ENCODE measurements at places on chromosomes 11 and 22. TPM values are rescaled to one million over a fixed set of nuclear protein-coding genes. Genes with fewer than 3 reads are reported as not detected.

GRCh38 chr11:130390071-130390758 is 38.2 kb downstream of the ADAMTS8 start:
- no peak for DNase-seq

DNA sequence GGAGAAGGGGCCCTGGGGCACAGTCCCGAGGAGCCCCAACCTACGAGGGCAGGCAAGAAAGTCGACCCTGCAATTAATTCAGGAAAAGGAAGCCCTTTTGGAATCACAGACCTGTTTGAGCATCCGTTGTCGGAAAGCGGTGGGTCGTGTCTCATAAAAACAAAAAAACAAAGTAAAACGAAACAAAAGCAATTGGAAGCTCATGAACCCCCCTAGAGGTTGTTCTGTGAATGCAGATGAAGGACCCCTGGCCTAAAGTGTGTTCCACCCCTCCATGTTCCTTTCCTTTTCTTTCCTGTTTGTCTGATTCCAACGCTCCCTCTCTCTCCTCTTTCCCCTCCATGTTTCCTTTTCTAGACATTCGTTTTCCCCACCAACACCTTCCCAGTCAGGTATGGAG is 203.7 kb downstream of the GRIK4 start:
- DNase-seq = no peak

DNA sequence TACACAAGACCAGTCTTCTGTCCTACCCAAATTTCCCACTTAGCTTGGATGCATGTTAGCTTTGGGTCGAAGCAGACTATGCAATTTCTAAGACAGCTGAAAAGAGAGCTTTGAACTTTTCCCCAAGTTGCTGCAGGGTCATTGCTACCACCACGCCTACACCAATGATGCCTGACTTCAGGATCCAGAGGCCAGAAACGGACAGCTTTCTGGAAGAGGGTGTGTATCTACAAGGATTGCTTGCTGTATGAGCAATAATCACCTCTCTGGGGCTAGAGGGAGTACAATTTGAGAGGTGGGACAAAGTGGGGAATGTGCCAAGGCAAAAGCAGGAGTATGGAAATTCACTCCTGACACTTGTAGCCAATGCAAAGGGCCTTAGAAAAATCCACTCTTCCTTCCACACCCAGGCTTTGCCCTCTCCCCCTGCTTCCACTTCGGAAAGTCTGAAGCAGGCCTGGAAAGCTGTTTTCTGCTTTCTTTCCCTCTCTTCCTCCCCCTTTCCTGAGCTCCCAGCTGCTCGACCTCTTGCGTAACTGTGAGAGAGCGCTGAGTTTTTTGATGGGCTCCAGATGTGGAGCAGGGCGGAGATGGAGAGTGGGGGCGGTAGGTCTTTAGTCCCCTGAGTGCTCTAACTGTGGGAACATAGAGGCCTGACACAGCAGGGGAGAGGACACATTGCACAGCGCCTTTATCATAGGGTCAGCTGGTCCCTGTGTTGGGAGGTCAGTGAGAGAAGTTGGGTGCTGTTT is 2.1 kb upstream of the PHLDB1 start:
- no peak for DNase-seq

DNA sequence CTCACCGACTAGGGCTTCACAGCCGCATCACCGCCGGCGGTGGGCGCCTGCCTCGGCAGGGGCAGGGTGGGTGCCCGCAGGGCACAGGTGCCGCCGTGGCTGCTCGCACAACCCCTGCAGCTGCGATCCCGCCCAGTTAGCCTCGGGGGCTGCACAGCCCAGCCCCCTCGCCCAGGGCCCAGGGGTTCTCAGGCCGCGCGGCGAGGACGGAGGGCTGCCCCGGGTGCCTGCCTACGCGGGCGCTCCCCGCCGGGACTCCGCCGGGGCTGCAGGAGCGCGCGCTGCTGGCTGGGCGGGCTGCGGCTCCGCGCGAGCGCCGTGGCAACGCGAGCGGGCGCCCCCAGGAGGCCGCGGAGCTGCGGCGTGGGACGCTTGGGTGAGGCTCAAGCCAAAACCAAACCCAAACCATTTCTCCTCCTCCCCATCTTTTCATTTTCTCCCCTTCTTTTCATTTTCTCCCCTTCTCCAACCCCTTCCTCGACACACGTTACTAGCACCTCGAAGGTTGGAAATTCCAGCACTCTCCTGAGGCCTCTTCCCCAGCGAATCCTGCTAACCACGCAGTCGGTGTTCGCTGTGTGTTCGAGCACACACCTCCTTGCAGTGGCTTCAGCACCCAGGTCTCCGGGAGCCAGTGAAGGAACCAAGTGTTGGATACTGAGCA is at the start of gene MICAL3:
Gene MICAL3 (minus strand): TSS at position 286 of the 664 bp plus-strand sequence. CDS start 117,749 bp downstream, outside the sequence.
- DNase-seq = peak; percentile 38

GRCh38 chr11:1714908-1715885 is 18.2 kb downstream of the KRTAP5-6 start:
- no peak for DNase-seq

GRCh38 chr11:103453915-103454709 is 344.9 kb downstream of the DYNC2H1 start:
- no peak for DNase-seq

- DNase-seq = no peak
Measured at GRCh38 chr11:45226901-45227300, 59.2 kb downstream of the SYT13 start.

DNA sequence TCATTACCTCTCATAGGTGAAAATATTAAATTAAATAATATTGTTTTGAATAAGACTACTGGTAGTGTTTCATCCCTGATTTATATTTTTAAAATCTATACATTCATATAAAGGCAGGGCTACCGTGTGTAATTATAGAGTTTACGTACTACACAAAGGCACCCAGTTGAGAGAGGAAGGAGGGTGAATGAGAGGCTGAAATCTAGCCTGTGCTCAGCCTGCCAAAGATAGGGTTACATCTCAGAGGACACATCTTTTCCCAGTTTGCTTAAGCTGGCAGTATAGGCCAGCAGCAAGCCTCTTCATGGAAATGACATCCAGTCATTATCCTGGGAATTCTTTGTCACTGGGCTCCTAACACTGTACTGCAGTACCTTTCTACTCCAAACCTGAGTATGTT is 7.5 kb upstream of the B3GNT6 start:
- DNase-seq = no peak

- no peak for DNase-seq
Measured at GRCh38 chr22:28316014-28316413, 363.6 kb downstream of the TTC28 start.

GRCh38 chr22:24975813-24976341 is 23.4 kb downstream of the KIAA1671 start:
- no peak for DNase-seq

DNA sequence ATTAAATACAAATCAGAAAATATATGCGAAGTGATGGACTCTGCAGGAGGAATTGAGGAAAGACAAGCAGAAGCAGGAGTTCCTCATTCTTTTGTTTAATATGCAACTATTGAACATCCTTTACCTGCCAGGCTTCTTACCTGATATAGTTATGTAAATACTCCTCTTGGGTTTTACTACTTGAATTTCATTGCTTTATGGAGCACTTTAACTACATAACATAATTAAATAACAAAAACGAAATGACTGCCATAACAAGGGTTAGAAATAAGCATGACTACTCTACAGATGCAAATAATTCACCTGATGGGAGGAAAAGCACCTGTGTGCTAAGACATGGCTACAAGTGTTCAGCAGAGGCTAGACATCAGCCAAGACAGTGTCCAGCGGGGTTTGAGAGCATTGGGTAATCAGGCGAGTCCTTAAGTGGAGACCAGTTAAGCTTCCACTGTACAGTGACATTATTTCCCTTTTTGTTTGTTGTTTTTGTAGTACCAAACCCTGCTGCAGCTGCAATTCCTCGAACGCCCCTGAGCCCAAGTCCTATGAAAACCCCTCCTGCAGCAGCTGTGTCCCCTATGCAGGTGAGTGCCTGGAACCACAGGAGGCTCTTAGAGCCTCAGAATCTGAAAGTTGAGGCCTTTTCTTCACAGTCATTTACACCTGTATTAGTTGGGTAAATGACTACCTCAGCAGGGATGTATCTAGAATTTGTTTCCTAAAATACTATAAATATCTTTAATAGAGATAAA is 67.4 kb downstream of the SPECC1L start:
- no peak for DNase-seq

GRCh38 chr22:21000987-21001600 is 824 bp downstream of the THAP7 start:
- no peak for DNase-seq

DNA sequence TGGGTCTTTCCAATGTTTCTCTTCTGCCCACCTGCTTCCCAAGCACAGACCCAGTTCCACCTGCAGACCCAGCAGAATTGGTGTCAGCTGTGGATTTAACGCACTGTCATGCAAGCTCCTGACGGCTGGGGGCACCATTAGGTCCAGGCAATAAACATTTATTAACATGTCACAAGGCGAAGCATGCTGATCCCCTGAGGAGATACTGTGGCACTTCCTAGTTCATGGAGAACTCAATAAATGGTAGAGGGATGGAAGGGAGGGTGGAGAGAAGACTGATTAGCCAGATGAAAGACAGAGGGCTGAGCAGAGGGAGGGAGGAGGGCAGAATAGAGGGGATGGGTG is 68.3 kb upstream of the TSPAN18 start:
- no peak for DNase-seq

GRCh38 chr11:8017894-8018483 is 30.9 kb downstream of the EIF3F start:
- no peak for DNase-seq

GRCh38 chr11:494761-495536 is 12.1 kb downstream of the RNH1 start:
- DNase-seq = no peak

LRP4 gene
- total RNA-seq = 0.27 TPM

C22orf31 gene
- total RNA-seq = not detected

FOLR1 gene
- not detected for total RNA-seq

MYBPC3 gene
- total RNA-seq = not detected

PTGDR2 gene
- total RNA-seq = 0.42 TPM

MMP27 gene
- not detected for total RNA-seq

C11orf16 gene
- not detected for total RNA-seq

MICAL3 gene
- total RNA-seq = 51.9 TPM

METTL15 gene
- total RNA-seq = 15.3 TPM

SYNGR1 gene
- total RNA-seq = 2.4 TPM
